ENCODE measurements at places on chromosomes 2 and 18.

- DNase-seq, result no peak
Measured at GRCh38 chr2:124983595-124983994, 958.5 kb downstream of the CNTNAP5 start.

DNA sequence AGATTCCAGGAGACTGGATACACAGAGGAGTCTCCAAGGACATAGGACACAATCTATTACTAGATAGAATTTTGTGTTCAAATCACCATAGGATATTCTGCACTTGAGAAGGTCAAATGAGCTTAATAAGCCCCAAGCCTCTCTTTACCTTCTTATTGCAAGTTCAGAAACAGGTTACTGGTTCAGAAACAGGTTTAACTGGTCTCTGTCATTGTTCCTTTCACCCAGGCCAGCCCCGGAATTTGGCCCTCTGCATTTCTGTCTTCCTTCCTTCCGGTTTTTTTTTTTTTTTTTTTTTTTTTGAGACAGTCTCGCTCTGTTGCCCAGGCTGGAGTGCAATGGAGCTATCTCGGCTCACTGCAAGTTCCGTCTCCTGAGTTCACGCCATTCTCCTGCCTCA lies 700.2 kb downstream of the EPHA4 start:
- no peak for DNase-seq

GRCh38 chr18:21798126-21798525 lies 57.5 kb downstream of the MIB1 start:
- no peak for DNase-seq

GRCh38 chr2:165701147-165701546 lies 92.9 kb downstream of the GALNT3 start:
- no peak for DNase-seq

GRCh38 chr18:37289423-37289822 lies 276.2 kb downstream of the CELF4 start:
- DNase-seq, result no peak

DNA sequence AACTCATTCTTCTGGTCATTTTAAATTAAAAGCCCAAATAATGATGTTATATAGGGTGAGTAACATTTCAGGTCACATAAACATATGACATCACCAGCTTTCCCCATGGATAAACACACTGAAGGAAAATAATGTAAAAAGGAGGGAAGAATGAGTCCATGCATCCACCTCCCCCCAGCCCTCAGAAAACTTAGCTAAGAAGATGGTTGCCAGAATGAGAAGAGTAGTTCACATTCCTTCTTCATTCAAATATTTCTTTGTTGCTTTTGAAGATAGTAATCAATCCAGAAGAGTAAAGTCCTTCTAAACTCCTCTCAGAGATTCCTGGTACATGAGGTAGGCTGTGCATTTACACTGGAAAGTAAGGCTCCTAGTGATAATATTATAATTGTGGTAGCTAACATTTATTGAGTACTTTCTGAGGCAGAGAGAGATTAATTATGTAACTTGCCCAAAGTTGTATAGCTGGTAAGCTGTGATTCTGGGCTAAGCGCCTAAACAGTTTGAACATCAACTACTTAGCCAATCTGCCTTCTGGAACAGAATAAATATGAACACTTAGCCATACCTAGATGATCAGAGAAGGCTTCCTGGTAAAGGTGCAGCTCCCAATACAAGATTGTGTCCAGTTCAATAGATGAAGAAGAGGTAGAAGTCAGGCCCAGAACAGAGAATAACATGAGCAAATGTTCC lies 256.7 kb upstream of the FN1 start:
- DNase-seq, result no peak

DNA sequence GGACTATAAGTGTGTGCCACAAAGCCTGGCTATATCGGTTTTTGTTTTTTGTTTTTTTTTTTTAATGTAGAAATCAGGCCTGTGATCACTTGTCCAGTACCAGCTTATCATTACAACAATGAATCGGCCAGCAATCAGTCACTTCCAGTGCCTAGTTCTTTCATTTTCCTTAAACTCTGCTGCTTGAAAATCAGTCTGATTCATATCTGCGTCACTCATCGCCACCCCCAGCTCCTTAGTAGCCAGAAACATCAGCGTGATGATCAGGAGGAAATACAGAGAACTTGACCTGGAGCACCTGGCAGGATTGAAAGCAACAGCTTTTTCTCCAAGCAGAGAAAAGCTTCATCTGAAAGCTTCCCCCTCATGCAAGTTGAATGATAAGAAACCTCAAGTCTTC lies 75.4 kb downstream of the SPTBN1 start:
- DNase-seq, result no peak

- no peak for DNase-seq
Measured at GRCh38 chr18:3262234-3263131, 550 bp downstream of the MYL12B start.

Data from activated CD4-positive, alpha-beta T cell treated with anti-CD3 and anti-CD28 coated beads, Interleukin-2, amount 50 U/mL, for 16 hours (primary cell).